ENCODE measurements at places on chromosomes 11 and 22.
A peak's percentile ranks its signal among the peaks of the same experiment; 100 is the strongest.

- DNase-seq, result no peak
These were observed 40.7 kb upstream of the SPATA19 start for GRCh38 chr11:133886029-133886428.

- DNase-seq, result no peak
These were observed 129.5 kb downstream of the MICAL2 start for GRCh38 chr11:12239804-12240371.

- DNase-seq, result no peak
These were observed 4.1 kb upstream of the NNMT start for GRCh38 chr11:114291842-114292680.

DNA sequence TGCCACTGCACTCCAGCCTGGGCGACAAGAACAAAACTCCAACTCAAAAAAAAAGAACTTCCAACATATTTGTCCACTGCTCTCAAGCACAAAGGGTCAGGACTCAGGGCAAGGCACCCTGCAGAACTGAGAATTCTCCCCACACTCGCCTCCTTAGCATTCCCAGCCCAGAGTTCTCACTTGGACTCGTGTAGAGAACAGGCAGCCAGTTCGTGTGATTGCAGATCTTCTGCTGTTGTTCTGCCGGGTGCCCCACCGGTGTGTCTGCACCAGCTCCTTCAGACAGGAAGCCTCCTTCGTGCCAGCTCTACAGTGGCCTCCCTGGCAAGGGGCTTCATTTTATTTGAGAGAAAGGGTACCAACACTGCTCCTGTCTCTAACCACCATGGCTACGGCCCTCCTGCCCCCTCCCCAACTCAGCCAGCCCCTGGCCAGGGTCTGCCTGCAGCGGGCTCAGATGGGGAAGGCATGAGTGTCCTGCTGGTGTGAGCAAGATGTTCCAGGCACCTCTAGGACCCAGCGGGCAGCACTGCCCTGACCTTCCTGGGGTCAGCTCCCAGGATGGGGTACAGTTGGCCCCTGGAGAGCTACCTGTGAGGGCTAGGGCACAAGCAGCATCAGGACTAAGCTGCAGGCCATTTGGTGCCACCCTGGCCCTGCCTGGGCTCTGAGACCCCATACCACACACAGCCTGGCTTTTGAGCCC is 19.5 kb upstream of the SCGB1A1 start:
- peak; percentile 12 for DNase-seq

- DNase-seq, result peak; percentile 35
These were observed 35.4 kb downstream of the MUC2 start for GRCh38 chr11:1109918-1110705.

GRCh38 chr11:71209656-71210055 is 42.7 kb downstream of the SHANK2 start:
- DNase-seq, result no peak

- no peak for DNase-seq
These were observed 83.6 kb upstream of the PRODH start for GRCh38 chr22:19019679-19020032.

DNA sequence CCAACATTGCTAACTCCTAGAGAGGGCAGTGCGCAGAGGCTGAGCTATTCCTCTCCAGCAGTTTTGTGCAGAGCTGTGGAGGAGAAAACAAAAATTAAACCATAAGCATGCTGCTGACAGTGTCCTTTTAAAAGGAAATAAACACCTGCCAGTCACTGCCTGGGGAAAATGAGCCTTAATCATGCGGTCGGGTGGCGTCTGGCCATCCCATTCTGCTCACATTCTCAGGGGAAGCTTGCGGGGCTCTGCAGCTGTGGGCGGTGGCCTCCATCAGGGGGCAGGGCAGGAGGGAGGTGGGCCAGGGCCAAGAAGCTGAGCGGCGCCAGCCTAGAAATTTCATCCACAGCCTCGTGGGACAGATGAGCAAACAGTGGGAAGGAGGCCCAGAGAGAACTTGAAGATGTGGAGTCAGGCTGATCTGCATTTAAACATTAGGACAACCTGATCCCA is 71.0 kb upstream of the TP53I11 start:
- DNase-seq, result no peak

- no peak for DNase-seq
These were observed 84.3 kb downstream of the MSANTD4 start for GRCh38 chr11:105937738-105938137.

GRCh38 chr11:64173616-64174355 is 7.9 kb upstream of the MACROD1 start:
- no peak for DNase-seq

- no peak for DNase-seq
These were observed 124.1 kb upstream of the MPPED2 start for GRCh38 chr11:30710221-30710620.

GRCh38 chr22:22946131-22946530 is 58.5 kb downstream of the IGLL5 start:
- DNase-seq, result no peak

- no peak for DNase-seq
These were observed 49.0 kb downstream of the MUC15 start for GRCh38 chr11:26522912-26523610.

GRCh38 chr11:32071811-32072210 is 19.1 kb upstream of the RCN1 start:
- no peak for DNase-seq

GRCh38 chr22:22446517-22446916 is 62.0 kb downstream of the ZNF280B start:
- no peak for DNase-seq

- no peak for DNase-seq
These were observed 23.0 kb downstream of the MYEOV start for GRCh38 chr11:69316956-69317355.

DNA sequence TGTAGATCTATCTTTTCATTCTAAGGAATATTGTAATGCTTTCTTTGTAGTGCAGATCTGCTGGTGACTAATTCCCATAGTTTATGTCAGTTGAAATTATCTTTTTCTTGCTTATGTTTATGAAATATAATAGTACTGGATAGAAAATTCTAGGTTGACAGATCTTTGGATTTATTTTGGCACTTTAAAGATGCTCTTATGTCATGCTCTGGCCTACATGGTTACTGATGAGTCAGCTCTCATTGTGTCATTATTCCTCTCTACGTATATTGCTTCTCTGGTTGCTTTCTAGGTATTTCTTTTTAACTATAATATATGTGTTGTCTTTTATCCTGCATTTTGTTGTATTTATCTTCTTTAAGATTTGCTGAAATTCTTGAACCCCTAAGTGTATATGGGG is 955.5 kb upstream of the CHORDC1 start:
- no peak for DNase-seq

- DNase-seq, result no peak
These were observed 10.1 kb downstream of the FAM83F start for GRCh38 chr22:40004836-40005235.

- DNase-seq, result no peak
These were observed 22.8 kb downstream of the PICALM start for GRCh38 chr11:86046116-86046515.

- DNase-seq, result peak; percentile 14
These were observed 56.2 kb downstream of the OTOG start for GRCh38 chr11:17603056-17603825.

DNA sequence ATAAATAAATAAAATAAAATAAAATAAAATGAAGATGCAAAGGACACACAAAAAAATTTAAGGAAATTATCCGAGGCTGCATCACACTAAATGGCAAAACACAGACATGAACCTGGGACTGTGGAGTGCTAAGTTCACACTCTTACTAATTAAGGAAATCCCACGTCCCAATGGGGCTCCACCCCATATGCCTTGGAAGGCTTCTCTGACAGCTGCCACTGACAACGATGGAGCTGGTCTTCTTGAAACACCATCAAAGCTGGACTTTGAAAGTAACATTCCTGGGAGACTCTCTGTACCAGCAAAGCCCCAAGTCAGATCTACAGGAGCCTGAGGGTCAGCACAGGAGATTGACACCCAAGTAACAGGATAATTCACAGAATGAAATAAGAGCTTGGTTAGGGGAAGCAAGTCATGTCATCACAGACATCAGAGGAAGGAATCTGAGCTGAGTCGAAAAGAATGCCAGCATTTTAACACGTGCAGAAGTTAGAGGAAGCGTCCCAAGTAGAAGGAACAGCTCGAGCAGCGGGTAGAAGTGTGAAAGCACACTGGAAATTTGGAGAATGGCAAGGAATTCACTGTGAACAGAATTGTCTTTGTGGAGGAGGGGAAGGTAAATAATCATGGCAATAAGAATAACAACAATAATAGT is 13.8 kb downstream of the TPST2 start:
- no peak for DNase-seq

GRCh38 chr11:104254347-104254746 is 90.4 kb upstream of the PDGFD start:
- no peak for DNase-seq

GRCh38 chr11:2399488-2400068 is 972 bp upstream of the TSSC4 start:
- no peak for DNase-seq

GRCh38 chr11:834371-835316 is 1.9 kb downstream of the CD151 start:
- no peak for DNase-seq

DNA sequence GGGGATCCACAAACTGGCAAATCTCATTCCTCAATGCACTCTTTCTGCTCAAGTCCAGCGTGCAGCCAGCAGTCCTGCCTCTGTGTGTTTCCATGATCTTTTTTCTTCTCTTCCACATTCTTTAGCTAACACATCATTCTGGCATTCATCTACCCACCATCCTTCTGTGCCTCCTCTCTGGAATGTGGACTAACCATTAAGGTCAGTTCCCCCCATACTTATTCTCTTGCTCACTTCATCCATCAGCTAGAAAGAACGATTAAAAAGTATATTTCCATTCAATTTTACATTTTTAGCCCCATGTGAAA is 7.8 kb downstream of the KIRREL3 start:
- no peak for DNase-seq

- no peak for DNase-seq
These were observed 87.0 kb downstream of the DLG2 start for GRCh38 chr11:85540181-85540580.

GRCh38 chr11:125451400-125452124 is 44.5 kb downstream of the FEZ1 start:
- DNase-seq, result peak; percentile 90

- no peak for DNase-seq
These were observed 9.0 kb downstream of the CSNK2A3 start for GRCh38 chr11:11344045-11344444.

GRCh38 chr11:37108436-37109285 is 510.6 kb upstream of the RAG2 start:
- no peak for DNase-seq

- DNase-seq, result no peak
These were observed 720 bp downstream of the UFD1 start for GRCh38 chr22:19478045-19478900.

GRCh38 chr11:13105237-13105844 is 96.2 kb downstream of the RASSF10 start:
- no peak for DNase-seq

DNA sequence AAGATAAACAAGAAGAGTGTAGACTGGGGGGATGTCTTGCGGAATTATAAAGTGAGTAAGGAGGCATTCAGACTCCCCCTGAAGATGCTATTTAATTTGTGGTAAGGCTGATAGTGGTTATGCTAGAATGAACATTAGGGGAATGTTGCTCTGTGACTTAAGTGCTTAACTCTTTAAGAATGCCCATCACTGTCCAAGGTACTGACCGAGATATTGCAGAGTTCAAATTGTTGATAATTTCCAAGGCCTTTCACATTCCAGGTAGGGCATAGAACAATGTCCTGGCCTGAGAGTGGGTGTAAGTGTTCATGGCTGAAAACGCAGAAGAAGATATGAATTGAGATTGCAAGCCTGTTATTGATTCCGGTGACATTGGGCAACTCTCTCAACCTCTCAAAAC is 90.3 kb upstream of the SEZ6L start:
- DNase-seq, result no peak
